ENCODE measurements at places on chromosomes 7 and 10. TPM values are rescaled to one million over a fixed set of nuclear protein-coding genes. Genes with fewer than 3 reads are reported as not detected.

The OR9A2 gene
- 3.5 TPM for total RNA-seq

The GARIN1A gene
- total RNA-seq: 46.8 TPM

The GIMAP4 gene
- 5.8 TPM for total RNA-seq

The HILPDA gene
- 34.3 TPM for total RNA-seq

The KLHDC10 gene
- total RNA-seq: 44.3 TPM

The PAXIP1 gene
- total RNA-seq: 37.2 TPM

The ASAH2 gene
- total RNA-seq: 5.6 TPM

The CALN1 gene
- total RNA-seq: 4.4 TPM

The CCL26 gene
- total RNA-seq: not detected

The LIPJ gene
- total RNA-seq: 3.5 TPM

The GNAT3 gene
- total RNA-seq: not detected

The CCDC172 gene
- 7.3 TPM for total RNA-seq

The CCDC146 gene
- total RNA-seq: 35.7 TPM

- no peak overlapping the region for H3K27ac ChIP-seq
- H3K36me3 ChIP-seq: no peaks in the 10 kb centered on the region
- no peaks in the 10 kb centered on the region for H3K27me3 ChIP-seq
- H3K4me3 ChIP-seq: no peak overlapping the region
- no peak for DNase-seq
These were observed 118.8 kb downstream of the EBF3 start for GRCh38 chr10:129845111-129845753.

GRCh38 chr10:112875476-112876267, 74.4 kb upstream of the TCF7L2 start:
- H3K36me3 ChIP-seq: no peaks in the 10 kb centered on the region
- no peaks in the 10 kb centered on the region for H3K27me3 ChIP-seq
- H3K27ac ChIP-seq: no peak overlapping the region
- DNase-seq: no peak
- H3K4me3 ChIP-seq: no peak overlapping the region
- H3K4me1 ChIP-seq: no peaks in the 10 kb centered on the region

DNA sequence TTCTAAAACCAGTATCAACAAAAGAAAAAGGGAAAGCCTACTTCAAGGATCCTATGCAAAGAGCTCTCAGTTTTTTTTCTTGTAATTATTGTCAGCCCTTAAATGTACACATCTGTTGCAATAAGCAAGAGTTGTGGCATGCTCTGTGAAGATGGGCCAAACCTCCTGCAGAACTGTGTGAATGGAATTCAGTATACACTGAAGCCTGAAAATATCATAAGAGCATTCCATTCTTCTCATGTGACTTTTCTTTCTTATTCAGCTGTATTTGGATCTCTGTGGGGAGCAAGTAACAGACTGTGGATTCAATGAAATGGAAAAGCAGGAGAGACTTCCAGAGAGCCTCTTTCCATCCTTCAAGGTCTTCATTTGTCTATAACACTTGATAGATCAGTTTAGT, 130.7 kb downstream of the SAMD9 start:
- H3K4me3 ChIP-seq: no peak overlapping the region
- H3K4me1 ChIP-seq: no peaks in the 10 kb centered on the region
- no peak for DNase-seq
- no peak overlapping the region for H3K27ac ChIP-seq
- H3K36me3 ChIP-seq: no peaks in the 10 kb centered on the region

GRCh38 chr10:107718864-107719263, 554.4 kb upstream of the SORCS1 start:
- no peak for DNase-seq
- no peak overlapping the region for H3K27ac ChIP-seq
- H3K4me3 ChIP-seq: no peak overlapping the region
- H3K27me3 ChIP-seq: no peaks in the 10 kb centered on the region

GRCh38 chr7:133419041-133419440, 166.2 kb downstream of the EXOC4 start:
- no peak overlapping the region for H3K27ac ChIP-seq
- H3K27me3 ChIP-seq: no peaks in the 10 kb centered on the region
- no peaks in the 10 kb centered on the region for H3K36me3 ChIP-seq
- H3K4me1 ChIP-seq: no peaks in the 10 kb centered on the region

DNA sequence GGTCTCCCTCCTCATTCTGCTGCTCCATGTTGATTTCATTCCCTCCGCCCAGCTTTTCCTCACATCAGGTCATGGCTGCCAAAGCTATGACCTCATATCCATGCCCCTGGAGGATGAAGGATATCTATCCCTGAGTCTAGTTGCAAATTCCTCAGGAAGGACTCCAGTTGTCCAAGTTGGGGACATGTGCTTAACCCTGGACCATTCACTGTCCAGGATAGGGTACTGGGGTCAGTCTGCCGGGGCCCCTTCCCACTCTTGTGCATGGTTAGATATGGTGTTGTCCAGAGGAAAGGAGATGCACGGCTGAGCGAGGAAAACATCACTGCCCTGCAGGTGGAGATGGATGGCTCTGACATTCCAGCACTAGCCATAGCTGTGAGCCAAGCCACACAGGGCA, 51.9 kb upstream of the COMTD1 start:
- H3K36me3 ChIP-seq: no peaks in the 10 kb centered on the region
- no peaks in the 10 kb centered on the region for H3K27me3 ChIP-seq
- peaks cover 5% of the 10 kb centered on the region for H3K4me1 ChIP-seq
- no peak for DNase-seq
- H3K27ac ChIP-seq: no peak overlapping the region

GRCh38 chr10:80167471-80168161, 35.1 kb downstream of the PLAC9 start:
- no peak overlapping the region for H3K27ac ChIP-seq
- H3K4me1 ChIP-seq: peaks cover 6% of the 10 kb centered on the region
- no peaks in the 10 kb centered on the region for H3K27me3 ChIP-seq

DNA sequence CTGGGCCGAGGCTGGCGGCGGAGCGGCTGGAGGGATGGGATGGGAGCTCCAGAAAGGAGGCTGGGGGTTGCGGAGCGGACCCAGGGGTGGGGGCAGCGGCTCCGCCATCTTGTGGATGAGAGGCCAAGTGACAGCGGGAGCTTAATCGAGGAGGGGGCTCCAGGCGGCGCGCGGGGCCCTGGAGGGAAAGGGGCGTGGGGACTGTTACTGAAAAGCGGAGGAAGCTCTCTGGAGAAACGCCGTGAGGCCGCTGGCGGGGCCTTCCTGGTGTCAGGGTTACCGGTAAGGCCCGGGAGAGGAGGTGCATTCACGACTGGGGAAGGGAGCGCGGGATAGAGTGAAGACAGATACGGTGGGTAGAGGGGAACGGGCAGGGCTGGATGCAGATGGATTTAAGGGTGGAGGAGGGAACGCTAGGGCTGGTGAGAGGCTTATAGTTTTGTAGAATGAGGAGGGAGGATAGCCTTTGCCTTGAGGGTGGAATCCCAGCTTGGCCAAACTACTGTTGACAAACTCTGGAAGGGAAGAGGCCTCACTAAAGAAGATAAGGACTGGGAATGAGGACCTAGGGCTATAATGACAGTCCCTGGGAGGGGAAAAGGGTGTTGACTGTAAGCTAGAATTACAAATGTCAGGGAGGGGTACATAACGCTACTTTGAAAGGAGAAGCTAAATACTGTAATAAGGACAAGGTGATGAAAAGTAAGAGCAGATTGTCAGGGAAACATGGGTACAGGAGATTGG, 535 bp downstream of the BTRC start:
- DNase-seq: peak; percentile 65
- no peaks in the 10 kb centered on the region for H3K36me3 ChIP-seq
- H3K27ac ChIP-seq: peak overlapping the region; percentile 93
- H3K4me1 ChIP-seq: peaks cover 26% of the 10 kb centered on the region

- H3K27me3 ChIP-seq: no peaks in the 10 kb centered on the region
- H3K36me3 ChIP-seq: no peaks in the 10 kb centered on the region
- no peak overlapping the region for H3K4me3 ChIP-seq
These were observed 384.1 kb downstream of the GATA3 start for GRCh38 chr10:8438603-8439002.

GRCh38 chr10:103231047-103231551, 14.6 kb upstream of the RPEL1 start:
- no peak overlapping the region for H3K4me3 ChIP-seq
- no peaks in the 10 kb centered on the region for H3K36me3 ChIP-seq
- peak; percentile 30 for DNase-seq
- H3K4me1 ChIP-seq: peaks cover 10% of the 10 kb centered on the region
- peak overlapping the region; percentile 53 for H3K27ac ChIP-seq

GRCh38 chr10:47409171-47409865, 25.2 kb upstream of the ZNF488 start:
- no peak for DNase-seq
- H3K4me3 ChIP-seq: no peak overlapping the region
- no peaks in the 10 kb centered on the region for H3K4me1 ChIP-seq
- H3K27ac ChIP-seq: no peak overlapping the region
- no peaks in the 10 kb centered on the region for H3K36me3 ChIP-seq

GRCh38 chr10:78188446-78188845, 154.8 kb downstream of the RPS24 start:
- no peaks in the 10 kb centered on the region for H3K4me1 ChIP-seq
- DNase-seq: no peak
- H3K27me3 ChIP-seq: no peaks in the 10 kb centered on the region

- no peak overlapping the region for H3K4me3 ChIP-seq
- H3K27me3 ChIP-seq: no peaks in the 10 kb centered on the region
- no peaks in the 10 kb centered on the region for H3K4me1 ChIP-seq
- no peak overlapping the region for H3K27ac ChIP-seq
- H3K36me3 ChIP-seq: no peaks in the 10 kb centered on the region
- no peak for DNase-seq
These were observed 4.3 kb upstream of the EIF3A start for GRCh38 chr10:119084896-119085295.

- H3K36me3 ChIP-seq: no peaks in the 10 kb centered on the region
- DNase-seq: no peak
- H3K27me3 ChIP-seq: no peaks in the 10 kb centered on the region
- no peaks in the 10 kb centered on the region for H3K4me1 ChIP-seq
These were observed 236.8 kb downstream of the FRMD4A start for GRCh38 chr10:14093730-14094484.

DNA sequence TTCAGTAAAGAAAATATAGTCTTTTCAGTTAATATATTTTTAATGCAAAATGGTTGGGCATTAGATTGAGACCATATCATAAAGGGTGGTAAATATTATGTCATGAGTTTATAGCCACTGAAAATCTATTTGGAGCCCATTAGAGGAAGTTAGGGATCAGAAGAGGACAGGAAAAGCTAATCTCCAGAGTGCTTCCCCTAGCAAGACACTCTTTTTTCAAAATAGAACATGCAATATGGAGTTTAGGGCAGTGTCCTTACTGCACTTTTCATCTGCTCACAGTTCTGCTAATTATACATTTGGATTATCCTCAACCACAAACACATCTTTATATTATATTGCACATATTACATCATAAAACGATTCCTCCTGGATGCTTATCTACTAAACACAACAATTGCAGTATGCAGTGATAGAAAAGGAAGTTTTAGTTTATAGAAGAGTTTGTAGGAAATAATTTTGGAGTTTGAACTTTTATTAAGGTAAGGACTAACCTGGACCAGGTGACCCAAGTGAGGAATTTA, 159.8 kb downstream of the PHF14 start:
- DNase-seq: no peak
- no peaks in the 10 kb centered on the region for H3K36me3 ChIP-seq
- H3K27ac ChIP-seq: no peak overlapping the region
- H3K4me1 ChIP-seq: no peaks in the 10 kb centered on the region

- peak; percentile 77 for DNase-seq
- peaks cover 18% of the 10 kb centered on the region for H3K4me1 ChIP-seq
- no peaks in the 10 kb centered on the region for H3K27me3 ChIP-seq
- H3K27ac ChIP-seq: no peak overlapping the region
- H3K36me3 ChIP-seq: no peaks in the 10 kb centered on the region
These were observed 69.9 kb upstream of the GTF2I start for GRCh38 chr7:74587435-74588126.

DNA sequence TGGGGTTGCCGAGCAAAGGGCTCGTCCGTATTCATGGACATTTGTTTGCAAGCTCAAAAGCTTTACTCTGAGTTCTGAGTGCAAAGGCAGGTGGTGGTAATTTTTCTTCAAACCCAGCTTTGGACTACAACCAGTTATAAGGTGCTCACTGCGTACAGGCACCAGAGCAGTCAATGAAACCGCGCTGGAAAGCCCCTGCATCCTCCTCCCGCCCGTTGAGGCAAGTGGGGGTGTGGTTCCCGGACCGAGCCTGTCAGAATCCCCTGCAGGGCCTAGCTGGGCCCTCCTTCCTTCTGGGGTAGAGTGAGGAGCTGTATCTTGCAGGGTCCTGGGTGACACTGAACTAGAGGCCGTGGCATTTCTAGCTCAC, 22.3 kb downstream of the AMZ1 start:
- no peak overlapping the region for H3K27ac ChIP-seq
- H3K36me3 ChIP-seq: no peaks in the 10 kb centered on the region
- no peak overlapping the region for H3K4me3 ChIP-seq
- no peaks in the 10 kb centered on the region for H3K27me3 ChIP-seq

GRCh38 chr10:59891936-59892335, 14.4 kb downstream of the CCDC6 start:
- H3K27ac ChIP-seq: no peak overlapping the region
- H3K4me3 ChIP-seq: no peak overlapping the region
- peaks cover 10% of the 10 kb centered on the region for H3K4me1 ChIP-seq
- H3K27me3 ChIP-seq: no peaks in the 10 kb centered on the region

GRCh38 chr7:91683823-91684222, 196.7 kb downstream of the MTERF1 start:
- DNase-seq: no peak
- H3K27me3 ChIP-seq: no peaks in the 10 kb centered on the region
- no peak overlapping the region for H3K27ac ChIP-seq

DNA sequence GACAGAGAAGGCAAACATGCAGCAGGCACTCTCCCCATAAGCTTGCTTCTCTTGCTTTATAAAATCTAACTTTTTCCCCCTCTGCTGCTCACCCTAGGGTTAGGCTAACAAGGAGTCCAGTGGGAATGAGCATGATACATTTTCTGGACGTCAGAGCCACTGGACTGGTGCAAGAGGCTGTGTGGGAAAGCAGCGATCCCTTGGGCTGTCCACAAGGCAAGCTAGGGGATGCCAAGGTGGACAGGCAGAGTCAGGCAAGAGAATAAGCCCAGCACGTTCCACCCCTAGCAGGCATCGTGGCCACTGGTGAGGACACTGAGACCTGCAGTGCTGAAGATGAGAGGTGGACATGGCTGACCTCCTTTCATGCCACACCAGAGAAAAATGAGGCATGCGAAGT, 290.9 kb upstream of the ZMIZ1 start:
- H3K27ac ChIP-seq: no peak overlapping the region
- DNase-seq: no peak

DNA sequence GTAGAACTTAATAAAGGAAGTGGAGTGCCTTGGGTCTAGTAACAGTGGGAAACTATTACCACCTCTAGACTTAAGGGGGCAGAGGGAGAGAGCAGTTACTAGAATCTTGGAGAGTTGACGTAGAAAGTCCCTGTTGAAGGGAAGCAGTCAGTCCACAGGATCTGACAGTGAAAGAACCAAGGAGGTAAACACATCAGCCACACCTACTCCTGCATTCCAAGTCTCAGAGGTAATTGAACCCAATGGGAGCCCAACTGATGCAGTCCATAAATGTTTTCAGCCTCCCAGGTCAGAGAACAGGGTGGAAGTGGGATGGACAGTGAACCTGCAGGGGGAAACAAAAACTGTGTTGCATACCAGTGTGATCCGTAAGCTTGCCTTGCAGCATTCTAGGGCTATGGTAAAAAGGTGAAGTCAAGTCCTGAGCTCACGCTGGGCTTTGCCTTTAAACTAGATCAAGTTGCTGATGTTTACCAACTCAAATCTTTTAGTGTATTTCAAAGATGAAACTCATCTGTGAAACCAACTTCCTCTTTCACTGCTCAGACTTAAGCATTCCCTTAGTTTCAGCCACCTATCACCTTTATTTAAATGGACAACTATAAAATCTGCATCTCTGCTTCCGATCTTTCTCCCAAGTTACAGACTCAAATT, 57.2 kb downstream of the SLC16A12 start:
- peaks cover 58% of the 10 kb centered on the region for H3K4me1 ChIP-seq
- no peak for DNase-seq
- no peaks in the 10 kb centered on the region for H3K27me3 ChIP-seq

Measured in testis (tissue), 5 donors.